ENCODE measurements at places on chromosomes 7 and 10. TPM values are rescaled to one million over a fixed set of nuclear protein-coding genes. Genes with fewer than 3 reads are reported as not detected.

Gene PPP1R3A
- 0.05 TPM for total RNA-seq

Gene ASIC3
- 9.4 TPM for total RNA-seq

Gene ADRA2A
- total RNA-seq: 13.7 TPM

Gene SCIN
- total RNA-seq: 1.8 TPM

DNA sequence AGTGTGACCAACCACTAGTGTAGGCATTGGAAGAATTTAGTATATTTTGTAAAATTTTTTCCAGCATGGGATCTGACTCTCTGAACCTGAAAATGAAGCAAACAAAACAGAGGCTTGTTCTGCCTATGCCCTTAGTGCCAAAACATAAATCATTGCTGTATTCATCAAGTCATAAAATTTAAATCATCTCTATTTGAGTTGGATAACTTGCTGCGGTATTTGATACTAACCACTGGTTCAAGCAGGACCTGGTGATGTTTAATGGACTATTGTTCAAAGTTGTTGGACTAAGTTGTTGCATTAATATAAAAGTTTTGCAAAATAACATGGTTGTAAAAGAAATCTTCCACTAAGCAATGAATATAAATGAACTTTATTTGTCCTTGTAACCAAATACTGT is 19.8 kb upstream of the RPA3 start:
- no peaks in the 10 kb centered on the region for H3K4me1 ChIP-seq
- H3K27ac ChIP-seq: no peak overlapping the region
- no peaks in the 10 kb centered on the region for H3K27me3 ChIP-seq
- H3K36me3 ChIP-seq: no peaks in the 10 kb centered on the region

- H3K36me3 ChIP-seq: no peaks in the 10 kb centered on the region
- H3K27me3 ChIP-seq: no peaks in the 10 kb centered on the region
- no peak for DNase-seq
These were observed 53.1 kb downstream of the GNAI1 start for GRCh38 chr7:80187727-80188126.

DNA sequence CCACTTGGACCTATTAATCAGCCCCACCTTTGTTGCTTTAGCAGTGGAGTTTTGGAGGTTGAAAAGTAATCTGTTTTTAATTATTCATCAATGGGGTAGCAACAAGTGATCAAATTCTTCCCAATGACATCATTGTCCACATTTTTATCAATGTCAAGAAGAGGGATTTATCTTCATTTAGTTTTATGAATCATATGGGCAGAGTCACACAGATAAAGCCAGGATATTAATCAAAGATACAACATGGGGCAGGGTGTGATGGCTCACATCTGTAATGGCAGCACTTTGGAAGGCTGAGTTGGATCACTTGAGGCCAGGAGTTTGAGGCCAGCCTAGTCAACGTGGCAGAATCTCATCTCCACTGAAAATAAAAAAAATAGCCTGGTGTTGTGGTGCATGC is 388.4 kb upstream of the POM121L12 start:
- H3K27ac ChIP-seq: no peak overlapping the region
- no peak for DNase-seq
- no peaks in the 10 kb centered on the region for H3K27me3 ChIP-seq
- H3K4me3 ChIP-seq: no peak overlapping the region
- no peaks in the 10 kb centered on the region for H3K4me1 ChIP-seq

Data from ovary (tissue), 10 donors.